Left renal cortex interstitium (tissue), 4 donors: ENCODE measurements at places on chromosomes 16 and 17. TPM values are rescaled to one million over a fixed set of nuclear protein-coding genes. Genes with fewer than 3 reads are reported as not detected.

- DNase-seq = no peak
Measured at GRCh38 chr17:59355030-59355701, 23.7 kb downstream of the YPEL2 start.

- no peak for DNase-seq
Measured at GRCh38 chr17:2023692-2024571, 1.2 kb downstream of the RTN4RL1 start.

DNA sequence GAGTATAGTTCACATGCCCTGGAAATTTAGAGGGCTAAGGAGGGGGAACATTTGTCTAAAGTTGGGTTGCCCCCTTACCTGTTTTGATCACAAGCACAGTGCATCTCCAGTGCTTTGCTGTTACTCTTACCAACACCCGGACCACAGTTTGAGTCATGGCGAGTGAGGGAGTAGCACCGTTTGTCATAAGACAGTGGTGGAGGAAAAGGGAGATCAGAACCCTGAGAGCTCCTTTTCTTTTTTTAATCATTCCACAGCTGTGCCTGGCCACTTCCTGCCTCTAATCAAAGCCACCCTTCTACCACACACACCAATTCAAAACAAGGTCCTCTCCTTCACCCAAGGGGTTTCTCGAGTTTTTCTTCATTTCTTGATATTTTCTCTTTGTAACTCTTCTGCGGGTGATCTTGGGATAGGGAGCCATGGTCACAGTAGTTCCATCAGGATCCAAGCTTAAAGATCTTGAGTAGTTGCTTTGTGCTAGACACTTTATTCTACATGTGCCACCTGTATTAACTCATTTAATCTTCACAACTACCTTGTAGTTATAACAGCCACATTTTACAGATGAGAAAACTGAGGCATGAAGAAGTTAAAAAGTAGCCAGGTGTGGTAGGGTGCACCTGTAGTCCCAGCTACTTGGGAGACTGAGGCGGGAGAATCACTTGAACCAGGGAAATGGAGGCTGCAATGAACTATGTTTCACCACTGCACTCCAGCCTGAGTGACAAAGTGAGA, 5.0 kb upstream of the MYL4 start:
- DNase-seq = no peak

GRCh38 chr16:26665166-26665939, 401.4 kb upstream of the C16orf82 start:
- DNase-seq = no peak

GRCh38 chr16:85718682-85719081, 29.9 kb upstream of the GINS2 start:
- DNase-seq = no peak

- DNase-seq = no peak
Measured at GRCh38 chr17:50170662-50171370, 5.0 kb downstream of the SGCA start.

- no peak for DNase-seq
Measured at GRCh38 chr16:23064639-23065038, 84.6 kb downstream of the USP31 start.

Gene KRT12
- not detected for polyA plus RNA-seq

DNA sequence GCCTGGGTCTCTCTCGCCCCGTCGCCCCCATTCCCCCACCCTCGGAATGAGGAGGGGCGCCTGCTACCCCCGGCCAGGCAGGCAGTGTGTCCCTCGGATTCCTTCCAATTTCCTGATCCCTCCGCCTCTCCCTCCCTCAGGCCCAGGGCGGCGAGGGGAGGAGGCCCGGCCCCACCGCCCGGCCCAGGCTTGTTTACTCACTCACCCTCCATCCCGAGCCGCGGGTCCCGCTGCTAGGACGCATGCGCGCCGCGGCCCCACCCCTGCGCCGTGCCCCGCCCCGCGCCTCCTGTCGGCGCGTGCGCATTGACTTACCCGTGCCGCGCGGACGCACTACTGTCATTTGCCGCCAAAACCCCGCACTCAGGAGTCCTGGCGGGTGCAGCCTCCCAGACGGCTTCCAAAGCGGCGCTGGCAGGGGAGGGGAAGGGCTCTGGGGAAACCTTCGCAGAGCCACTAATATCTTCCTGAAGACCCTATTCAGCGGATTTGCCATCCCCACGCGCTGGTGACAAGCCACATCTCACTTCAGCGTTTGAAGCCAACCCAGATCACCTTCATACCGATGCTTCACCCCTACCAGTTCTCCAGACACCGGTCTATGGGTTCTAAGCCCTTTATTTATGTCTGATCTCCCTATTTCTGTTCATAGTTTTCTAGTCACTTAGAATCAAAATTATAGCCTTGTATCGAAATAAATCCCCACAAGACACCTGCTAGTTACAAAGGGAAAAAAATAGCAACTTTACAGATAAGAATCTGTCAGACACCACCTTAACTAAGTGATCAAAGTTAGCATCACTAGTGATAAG, at the start of gene EZH1:
Gene EZH1 (minus strand): TSS at position 235 of the 812 bp plus-strand sequence. CDS start 16,099 bp downstream, outside the sequence.
- DNase-seq = peak; percentile 82

DNA sequence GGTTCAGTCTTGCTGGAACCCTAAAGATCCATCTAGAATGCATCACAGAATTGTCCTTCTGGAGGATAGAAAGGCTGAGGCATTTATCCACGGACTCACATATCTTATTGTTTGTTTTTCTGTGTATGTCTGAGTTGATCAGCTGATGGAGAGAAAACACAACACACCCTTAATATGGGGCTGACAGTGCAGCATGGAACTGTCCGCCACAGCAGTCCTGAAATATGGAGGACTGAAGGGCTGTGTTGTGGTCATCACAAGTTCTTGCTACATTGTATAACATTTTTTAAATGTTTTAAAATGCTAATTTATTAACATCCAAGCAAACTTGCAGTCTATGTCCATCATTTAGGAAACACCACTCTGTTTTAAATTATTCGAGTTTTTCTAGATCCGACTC, 448.9 kb upstream of the ERCC4 start:
- peak; percentile 23 for DNase-seq

DNA sequence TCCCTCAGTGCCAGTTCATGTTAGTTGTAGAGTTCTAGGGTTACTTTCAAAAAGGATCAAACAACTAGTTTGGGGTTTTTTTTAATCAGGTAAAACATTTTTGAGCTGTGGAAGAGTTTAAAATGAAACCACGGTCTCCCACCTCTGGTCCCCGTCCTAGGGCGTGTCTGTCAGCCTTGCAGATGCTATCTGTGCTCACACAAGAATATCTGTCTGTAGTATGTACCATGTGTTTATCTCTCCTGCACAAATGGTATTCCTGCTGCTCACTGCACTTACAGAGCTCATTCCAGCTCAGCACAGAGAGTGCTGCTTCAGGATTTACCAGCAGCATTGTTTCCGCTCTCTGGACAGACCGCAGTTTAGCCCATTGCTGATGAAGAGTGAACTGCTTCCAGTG, 38.9 kb downstream of the UBN1 start:
- no peak for DNase-seq

Gene LGALS9
- 16.5 TPM for polyA plus RNA-seq

Gene COX6A2
- 0.94 TPM for polyA plus RNA-seq

- DNase-seq = no peak
Measured at GRCh38 chr17:50266384-50267073, 7.7 kb upstream of the TMEM92 start.

Gene FAM20A
- polyA plus RNA-seq = 11.8 TPM

- DNase-seq = no peak
Measured at GRCh38 chr16:67017810-67018488, 11.0 kb upstream of the CBFB start.

Gene NEURL4
- polyA plus RNA-seq = 25.4 TPM

GRCh38 chr17:3913531-3914311, 2.5 kb downstream of the P2RX1 start:
- no peak for DNase-seq

- no peak for DNase-seq
Measured at GRCh38 chr16:57775661-57776469, 26.4 kb downstream of the KIFC3 start.

DNA sequence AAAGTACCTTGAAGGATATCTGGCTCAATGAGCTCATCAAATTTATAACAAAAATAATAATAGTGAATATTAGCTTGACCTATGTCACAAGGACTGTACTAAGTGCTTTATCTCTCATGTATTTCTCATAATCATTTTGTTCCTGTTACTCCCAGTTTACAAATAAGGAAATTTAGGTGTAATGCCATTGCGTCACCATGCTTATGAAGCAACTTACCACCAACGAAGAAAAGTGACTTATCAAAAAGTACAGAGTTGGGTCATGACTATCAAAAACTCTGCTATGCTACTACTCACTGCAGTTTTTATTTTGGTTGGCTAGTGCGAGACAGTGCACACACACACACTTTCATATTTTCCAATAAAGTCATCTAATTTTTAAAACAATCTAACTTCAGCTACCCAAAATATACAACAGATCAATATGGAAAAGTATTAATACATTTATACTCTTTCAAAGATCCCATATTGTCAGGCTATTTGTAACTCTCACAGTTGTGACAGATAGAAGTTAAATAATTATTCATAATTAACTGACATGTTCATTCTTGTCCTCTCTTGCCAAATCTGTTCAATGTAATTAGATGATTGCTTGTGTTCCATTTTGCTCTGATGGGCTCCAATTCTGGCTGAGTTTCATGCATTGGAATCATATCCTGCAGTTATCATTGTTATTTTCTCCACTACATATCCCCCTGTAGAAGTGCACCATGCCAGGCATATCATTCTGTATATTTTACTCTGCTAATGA, 119.4 kb downstream of the KCNJ2 start:
- DNase-seq = no peak

Gene CLEC18A
- 91.8 TPM for polyA plus RNA-seq

GRCh38 chr17:19343671-19344151, 18.8 kb downstream of the B9D1 start:
- DNase-seq = no peak

- DNase-seq = no peak
Measured at GRCh38 chr17:61221597-61222471, 177.8 kb upstream of the TBX2 start.

GRCh38 chr17:5638596-5638995, 54.3 kb upstream of the NLRP1 start:
- no peak for DNase-seq

DNA sequence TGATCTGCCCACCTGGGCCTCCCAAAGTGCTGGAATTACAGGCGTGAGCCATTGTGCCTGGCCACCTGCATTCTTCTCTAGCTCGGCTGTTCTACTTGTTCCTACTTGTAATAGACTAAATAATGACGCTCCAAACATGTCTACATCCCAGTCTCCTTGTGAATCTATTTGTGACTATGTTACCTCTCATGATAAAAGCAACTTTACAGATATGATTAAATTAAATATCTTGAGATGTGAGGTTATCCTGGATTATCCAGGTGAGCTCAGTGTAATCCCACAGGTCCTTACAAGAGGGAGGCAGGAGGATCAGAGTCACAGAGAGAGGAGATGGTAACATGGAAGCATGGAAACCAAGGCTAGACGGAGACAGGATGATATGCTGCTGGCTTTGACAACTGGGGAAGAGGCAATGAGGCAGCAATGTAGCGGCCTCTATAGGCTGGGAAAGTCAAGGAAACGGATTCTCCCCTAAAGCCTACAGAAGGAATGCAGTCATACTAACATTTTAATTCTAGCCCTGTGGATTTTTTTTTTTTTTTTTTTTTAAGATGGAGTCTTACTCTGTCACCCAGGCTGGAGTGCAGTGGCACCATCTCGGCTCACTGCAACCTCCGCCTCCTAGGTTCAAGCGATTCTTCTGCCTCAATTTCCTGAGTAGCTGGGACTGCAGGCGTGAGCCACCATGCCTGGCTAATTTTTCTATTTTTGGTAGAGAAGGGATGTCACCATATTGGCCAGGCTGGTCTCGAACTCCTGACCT, 5.0 kb upstream of the LASP1 start:
- no peak for DNase-seq

- no peak for DNase-seq
Measured at GRCh38 chr17:12900474-12900873, 111.2 kb downstream of the ARHGAP44 start.

- DNase-seq = no peak
Measured at GRCh38 chr16:11389631-11390565, 44.6 kb downstream of the RMI2 start.

DNA sequence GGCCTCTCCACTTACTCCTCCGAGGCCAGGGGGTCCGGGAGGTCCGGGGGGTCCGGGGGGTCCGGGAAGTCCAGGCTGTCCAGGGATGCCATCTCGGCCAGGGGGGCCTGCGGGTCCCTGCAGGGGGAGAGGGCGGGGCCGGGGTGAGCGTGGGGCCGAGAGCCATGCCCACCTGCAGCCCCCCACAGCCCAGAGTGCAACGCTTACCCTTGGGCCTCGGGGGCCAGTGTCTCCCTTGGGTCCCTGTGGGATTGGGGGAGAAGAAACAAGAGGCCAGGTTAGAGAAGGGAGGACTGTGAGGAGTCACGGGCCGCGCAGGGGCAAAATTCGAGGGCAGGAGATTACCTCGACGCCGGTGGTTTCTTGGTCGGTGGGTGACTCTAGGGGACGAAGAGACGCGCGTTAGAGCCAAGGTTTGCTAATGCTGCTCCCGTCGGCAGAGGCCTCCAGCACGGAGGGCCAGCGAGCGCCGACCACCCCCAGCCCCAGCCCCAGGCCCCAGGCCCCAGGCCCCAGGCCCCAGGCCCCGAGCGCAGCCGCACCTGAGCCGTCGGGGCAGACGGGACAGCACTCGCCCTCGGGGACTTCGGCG, 2.1 kb downstream of the COL1A1 start:
- DNase-seq = no peak

DNA sequence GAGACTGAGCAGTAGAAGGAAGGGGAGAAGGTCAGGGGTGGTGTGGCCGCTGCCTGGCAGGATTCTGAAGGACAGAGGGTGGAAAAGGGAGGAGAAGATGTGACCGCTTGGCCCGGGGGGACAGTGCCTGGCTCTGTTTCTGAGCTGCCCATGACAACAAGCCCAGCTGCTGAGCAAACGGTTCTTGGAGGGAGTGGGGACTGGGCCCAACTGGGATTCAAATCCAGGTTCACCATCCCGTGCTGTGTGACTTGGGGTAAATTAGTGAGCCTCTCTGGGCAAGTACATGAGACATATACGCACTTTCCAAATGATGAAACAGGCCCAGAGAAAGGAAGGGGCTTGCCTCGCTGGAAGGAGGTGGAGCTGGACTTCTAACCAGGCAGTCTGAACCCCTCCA, 23.3 kb downstream of the SEC14L5 start:
- DNase-seq = no peak

GRCh38 chr17:39954876-39955275, 7.9 kb upstream of the GSDMA start:
- DNase-seq = no peak

Gene P2RX5
- polyA plus RNA-seq = 0.76 TPM

DNA sequence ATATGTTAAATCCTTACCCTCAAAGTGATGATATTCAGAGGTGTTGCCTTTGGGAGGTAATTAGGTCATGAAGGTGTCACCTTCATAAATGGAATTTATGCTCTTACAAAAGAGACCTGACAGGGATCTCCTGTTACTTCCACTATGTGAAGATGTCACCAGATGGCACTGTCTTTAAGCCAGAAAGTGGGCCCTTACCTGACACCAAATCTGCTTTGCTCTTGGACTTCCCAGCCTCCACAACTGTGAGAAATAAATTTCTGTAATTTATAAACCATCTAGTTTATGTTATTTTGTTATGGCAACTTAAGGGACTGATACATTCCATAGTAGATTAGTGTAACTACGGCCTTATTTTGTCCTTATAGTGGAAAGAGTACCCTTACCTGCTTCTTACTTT, 358.3 kb upstream of the SALL1 start:
- DNase-seq = no peak
